T-helper 1 cell (primary cell): ENCODE measurements at places on chromosomes 6 and 20.

- no peak for DNase-seq
Observed at GRCh38 chr6:134925800-134926199, 24.1 kb downstream of the ALDH8A1 start.

DNA sequence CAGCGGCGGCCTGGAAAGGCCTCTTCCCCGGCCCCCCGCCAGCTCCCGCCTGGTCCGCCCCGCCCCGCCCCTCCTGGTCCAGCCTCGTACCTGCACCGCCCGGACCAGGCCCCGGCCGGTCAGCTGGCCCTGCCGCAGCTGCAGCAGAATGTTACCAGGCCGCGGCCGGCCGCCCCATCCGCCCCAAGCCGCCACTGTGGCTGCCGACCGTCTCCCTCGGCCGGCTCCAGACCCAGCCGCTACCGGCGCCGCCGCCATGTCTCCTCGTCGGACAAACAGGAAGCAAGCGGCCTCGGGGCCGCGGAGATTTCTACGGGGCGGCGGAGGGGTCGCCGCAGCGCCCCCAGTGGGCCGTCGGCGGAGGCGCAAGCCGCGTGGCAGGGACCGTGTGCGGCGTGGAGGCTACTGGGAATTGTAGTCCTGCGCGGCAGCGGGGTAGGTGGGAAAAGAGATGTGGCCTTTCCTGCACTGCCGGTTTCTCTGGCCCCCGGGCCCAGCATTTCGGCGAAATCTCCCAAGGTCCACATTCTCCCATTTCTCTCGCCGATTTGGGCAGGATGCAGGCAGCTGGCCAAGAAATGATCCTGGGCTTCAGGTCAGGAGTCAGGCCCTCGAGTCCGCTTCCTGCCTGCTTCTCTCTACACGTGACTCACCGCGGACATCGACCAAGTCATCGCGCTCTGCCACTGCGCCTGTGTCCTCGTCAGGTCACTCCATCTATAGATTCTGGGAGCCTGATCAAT, at the start of gene TRPC4AP:
TRPC4AP (minus strand) TSS at position 284 of the 743 bp plus-strand sequence; CDS start at position 258, 26 bp downstream.
- DNase-seq = peak; percentile 91

DNA sequence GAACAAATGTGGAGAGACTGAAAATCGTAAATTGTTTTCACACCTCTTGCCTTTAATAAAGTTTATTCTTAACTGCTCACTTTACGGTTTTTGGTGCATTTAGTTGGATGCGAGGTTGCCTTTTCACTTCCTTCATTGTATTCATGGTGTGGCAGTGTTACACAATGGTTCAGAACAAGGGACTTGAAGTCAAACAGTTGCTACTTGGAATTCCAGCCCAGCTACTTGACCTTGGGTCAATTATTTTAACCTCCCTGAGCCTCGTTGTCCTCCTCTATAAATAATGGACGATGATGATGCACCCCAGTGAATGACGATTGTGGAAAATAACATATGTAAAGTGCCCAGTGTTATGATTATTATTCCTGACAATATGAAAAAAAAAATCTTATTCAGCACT, 72.3 kb downstream of the CARMIL1 start:
- no peak for DNase-seq

DNA sequence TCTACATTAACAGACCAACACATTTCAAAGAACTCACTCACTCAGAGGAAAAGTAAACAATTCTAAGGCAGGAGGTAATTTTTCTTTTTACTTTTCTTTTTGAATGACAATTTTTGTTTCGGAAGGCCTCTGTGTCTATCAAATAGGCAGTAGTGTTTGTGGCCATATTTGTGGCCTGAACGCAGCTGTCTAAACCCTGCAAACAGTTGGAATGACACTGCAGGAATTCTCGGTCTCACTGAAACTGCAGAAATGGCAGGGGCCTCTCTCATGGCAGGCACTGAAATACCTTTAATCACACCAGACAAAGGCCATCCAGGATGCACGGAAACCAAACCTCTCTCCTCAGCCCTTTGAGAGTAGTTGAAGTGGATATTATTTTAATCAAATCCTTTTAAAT, 30.4 kb downstream of the FYN start:
- DNase-seq = no peak

DNA sequence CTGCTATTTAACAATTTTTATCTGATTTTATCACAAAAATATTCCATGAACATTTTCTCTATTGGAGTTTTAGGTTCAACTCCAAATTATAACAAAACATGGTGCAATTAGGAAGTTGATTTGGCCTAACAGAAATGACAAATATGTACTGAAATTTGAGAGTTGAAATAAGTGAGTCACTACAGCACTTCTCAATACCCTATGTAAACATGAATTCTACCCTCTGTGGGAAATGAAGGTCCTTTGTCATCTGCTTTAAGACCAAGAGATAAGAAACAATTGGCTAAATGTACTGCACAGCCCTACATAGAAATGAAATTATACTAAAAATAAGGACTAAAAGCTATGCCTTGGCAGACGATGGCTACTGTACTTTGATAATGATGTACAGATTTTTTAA, 86.2 kb upstream of the BEND6 start:
- DNase-seq = no peak

- no peak for DNase-seq
Observed at GRCh38 chr6:234706-235372, 57.4 kb upstream of the DUSP22 start.

DNA sequence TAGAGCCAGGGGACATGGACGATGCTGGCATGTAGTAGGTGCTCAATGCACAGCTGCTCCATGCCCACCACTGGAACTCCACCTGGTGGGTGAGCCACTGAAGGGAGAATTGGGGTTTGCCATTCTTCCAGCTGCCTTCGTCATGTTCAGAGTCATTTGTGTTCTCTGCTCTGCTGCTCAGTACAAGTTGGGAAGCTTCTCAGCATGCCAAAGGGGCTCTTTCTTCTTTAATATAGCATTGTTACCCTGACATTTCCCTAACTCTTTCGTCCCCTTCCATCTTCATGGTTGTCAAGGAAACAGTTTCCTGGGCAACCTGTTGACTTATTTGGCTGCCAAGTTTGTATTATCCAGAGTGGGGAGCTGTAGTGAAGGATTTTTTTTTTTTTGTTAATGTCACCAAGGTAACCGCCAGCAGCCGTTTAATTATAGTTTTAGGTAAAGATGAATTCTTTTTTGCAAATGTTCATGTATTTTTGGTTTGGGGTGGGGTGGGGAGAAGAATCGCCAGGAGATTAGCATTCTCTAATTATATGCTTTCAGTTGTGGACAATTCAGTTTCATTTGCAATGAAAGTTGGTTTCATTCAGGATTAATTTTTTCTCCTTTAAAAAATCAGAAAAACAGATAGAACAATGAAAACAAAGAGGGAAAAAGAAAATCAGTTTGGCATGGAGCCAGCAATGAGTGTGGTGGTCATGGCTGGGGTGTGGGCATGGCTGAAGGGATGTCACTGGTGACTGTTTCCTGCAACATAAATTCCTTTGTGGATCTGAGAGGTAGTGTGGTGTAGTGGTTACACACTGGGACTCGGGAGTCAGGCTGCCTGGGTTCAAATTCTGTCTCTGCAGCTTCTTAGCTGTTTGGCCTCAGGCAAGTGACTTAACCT, 73.0 kb upstream of the KCNG1 start:
- DNase-seq = no peak

DNA sequence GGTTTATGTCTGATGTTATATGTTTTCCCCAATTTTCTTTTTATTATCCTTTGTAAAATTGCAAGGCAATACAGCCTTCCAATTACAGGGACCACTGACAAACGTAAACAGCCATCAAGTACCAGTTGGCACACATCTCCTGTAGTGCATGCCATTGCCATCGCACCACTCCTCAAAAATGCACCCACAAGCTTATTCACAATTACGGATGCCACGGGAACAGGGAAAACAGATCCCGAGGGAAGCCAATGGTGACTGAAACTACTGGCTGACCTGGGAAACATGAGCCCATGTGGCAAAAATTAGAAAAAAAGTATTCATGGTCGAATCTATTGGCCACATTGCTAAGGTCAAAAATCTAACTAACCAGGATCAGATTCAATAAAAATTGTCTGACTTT, 395.2 kb downstream of the PAX1 start:
- no peak for DNase-seq

- peak; percentile 75 for DNase-seq
Observed at GRCh38 chr6:28161410-28162079, 19.9 kb downstream of the ZKSCAN8 start.

GRCh38 chr6:42781546-42781795, 381 bp upstream of the BICRAL start:
- DNase-seq = no peak

GRCh38 chr20:64151633-64152530, 12.4 kb upstream of the MYT1 start:
- DNase-seq = no peak

GRCh38 chr6:150194195-150194594, 51.4 kb downstream of the PPP1R14C start:
- no peak for DNase-seq

- no peak for DNase-seq
Observed at GRCh38 chr20:6768228-6769140, 998 bp downstream of the BMP2 start.

DNA sequence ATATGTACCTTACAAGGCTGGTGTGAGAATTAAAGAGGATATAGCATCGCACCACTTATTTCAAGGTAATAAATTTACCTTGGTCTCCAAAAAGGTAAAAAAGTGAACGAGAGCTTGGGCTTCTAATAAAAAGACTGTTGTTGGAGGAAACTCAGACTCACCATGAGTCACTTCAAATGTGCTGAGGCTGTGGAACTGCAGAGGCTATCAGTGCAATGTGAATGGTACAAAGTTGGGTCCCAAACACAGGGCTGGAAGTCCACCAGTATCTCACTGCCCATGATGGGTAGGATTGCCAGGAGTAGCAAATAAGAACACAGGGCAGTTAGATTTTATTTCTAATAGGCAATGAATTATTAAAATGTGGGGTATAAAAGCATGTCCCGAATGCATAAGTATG, 200.6 kb downstream of the MAFB start:
- no peak for DNase-seq

DNA sequence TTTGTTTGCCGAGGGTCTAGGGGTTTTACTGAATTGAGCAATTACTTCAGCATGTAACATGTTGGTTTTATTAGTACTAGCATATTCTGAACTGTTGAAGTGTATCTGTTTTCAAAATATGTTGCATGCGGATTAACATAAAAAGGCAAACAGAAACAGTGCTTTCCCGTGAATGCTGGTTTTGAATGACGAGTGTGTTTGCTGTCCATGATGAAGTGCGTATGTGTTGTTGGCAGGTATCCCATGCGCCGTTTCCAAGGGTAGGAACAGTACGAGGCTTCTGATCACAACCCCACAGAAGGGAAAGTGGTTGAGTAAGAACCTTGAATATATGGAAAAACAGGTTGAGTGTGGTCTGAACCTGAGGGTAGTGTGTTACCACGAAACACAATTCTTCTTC, 232.9 kb downstream of the SAMD5 start:
- no peak for DNase-seq

- no peak for DNase-seq
Observed at GRCh38 chr20:14331646-14332045, 5.8 kb downstream of the FLRT3 start.
